Type B pancreatic cell (in vitro differentiated cells): ENCODE measurements at places on chromosomes 5 and 9. TPM values are rescaled to one million over a fixed set of nuclear protein-coding genes. Genes with fewer than 3 reads are reported as not detected.

DNA sequence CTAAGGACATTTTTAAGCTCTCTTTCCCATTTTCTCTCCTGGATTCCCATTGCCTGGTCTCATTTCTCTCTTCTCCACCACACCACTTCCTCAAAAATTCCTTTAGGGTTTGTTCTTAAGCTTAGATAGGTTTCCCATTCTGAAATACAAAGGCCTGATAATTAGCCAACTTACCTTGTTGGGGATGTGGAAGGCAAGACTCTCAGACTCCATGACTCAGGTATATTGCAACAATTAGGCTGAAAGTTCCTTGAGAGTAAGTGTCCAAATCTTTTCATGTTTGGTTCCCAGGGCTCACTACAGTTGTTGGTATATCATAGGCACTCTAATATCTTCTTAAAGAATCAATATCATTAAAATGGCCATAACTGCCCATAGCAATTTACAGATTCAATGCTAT is 43.6 kb downstream of the FXN start:
- DNase-seq: no peak

DNA sequence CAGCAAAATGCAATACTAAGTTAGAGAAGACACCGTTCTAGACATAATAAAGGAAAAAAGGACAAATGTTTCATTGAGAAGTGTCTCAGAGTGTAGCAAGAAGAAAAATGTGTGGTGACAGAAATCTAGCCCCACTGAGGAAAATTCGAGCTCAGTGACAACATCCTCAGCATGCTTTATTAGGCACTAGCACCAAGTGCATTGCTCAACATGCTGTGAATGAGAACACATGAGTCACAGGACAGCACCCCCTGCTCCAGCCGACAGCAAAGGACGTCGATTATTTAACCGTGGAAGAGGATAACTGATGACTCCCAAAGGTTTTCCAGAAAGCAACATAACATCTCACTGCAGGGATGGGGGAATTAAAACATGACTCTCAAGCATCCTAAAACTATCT is 182.7 kb downstream of the GNAQ start:
- no peak for DNase-seq

DNA sequence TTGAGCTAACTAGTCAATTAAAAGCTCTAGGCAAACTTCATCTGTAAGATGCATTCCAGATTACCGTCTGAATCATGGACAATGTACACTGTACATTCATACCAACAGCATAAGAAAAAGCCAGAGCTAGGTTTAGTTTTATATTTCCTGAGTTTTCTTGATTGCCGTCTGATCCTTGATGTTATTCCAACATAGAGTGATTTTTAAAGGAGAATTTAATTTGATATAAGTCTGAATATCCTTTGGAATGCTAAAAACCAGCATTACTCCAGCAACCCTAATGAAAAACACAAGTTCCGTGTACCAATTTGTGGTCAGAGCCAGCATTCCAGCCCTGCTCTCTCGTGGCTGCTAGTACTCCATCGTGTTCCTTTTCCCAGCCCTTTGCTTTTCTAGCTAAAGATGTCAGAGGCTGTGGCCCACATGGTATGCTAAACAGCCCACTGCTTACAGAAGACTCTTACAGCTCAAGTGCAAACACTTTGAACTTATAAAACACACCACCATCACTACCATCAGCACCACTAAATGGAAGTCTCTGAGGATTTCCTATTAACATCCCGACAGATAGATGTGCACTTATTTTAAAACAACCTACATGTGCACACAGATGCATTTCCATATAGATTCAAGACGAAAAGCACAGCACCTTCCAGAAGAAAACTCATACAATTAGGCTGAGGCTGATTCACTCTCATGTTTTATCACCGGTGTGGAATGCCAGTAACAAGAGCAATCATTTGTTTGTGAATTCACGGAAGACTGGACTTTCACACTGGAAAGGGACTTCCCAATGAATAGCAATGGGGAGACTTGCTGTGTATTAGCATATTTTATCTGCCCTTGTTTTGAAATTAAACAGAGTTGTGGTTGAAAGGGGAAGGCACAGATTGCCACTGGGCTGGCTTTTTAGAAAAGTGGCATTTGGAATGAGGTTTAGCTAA is 246.9 kb upstream of the GAS1 start:
- DNase-seq: no peak

DNA sequence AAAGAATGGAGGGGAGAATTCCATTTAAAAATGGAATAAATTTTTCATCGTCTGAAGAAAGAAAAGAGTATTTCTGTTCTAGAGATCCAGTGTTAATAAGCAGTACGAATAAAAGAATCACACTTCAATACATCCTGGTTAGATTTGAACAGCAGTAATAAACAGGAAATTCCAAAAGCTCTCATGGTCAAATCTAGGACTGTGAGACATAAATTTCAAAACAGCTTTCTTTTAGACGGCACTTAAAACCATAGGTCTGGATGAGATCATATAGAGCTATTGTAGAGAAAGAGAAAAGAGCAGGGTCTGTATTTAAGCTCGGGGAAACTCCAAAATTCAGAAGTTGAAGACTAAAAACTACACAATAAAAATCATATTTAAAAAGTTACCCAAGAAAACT is 1006.9 kb upstream of the CTNND2 start:
- no peak for DNase-seq

- DNase-seq: no peak
Observed at GRCh38 chr5:149360272-149360671, 2.4 kb downstream of the PCYOX1L start.

Gene ESM1
- total RNA-seq: 0.17 and 0.29 TPM in 2 replicates

Gene NUTM2F
- not detected in 2 replicates for total RNA-seq

Gene SLC46A2
- total RNA-seq: 0.14 TPM in 1 of 2 replicates, not detected in the other

Gene ENTREP1
- 3.0 and 4.1 TPM in 2 replicates for total RNA-seq

Gene SLC12A7
- 44.7 and 57.6 TPM in 2 replicates for total RNA-seq

Gene ARHGEF28
- 24.9 and 44.1 TPM in 2 replicates for total RNA-seq
